ENCODE measurements at places on chromosomes 3 and 15.

GRCh38 chr15:83815506-83815905 is 161.6 kb downstream of the ADAMTSL3 start:
- no peak for DNase-seq

- no peak for DNase-seq
These were observed 6.4 kb downstream of the TMIE start for GRCh38 chr3:46707601-46708011.

- DNase-seq = no peak
These were observed 78.1 kb downstream of the AAGAB start for GRCh38 chr15:67176195-67176971.

- no peak for DNase-seq
These were observed 154.4 kb downstream of the PEX5L start for GRCh38 chr3:179882292-179882691.

- no peak for DNase-seq
These were observed 16.0 kb downstream of the TNK2 start for GRCh38 chr3:195892105-195893043.

DNA sequence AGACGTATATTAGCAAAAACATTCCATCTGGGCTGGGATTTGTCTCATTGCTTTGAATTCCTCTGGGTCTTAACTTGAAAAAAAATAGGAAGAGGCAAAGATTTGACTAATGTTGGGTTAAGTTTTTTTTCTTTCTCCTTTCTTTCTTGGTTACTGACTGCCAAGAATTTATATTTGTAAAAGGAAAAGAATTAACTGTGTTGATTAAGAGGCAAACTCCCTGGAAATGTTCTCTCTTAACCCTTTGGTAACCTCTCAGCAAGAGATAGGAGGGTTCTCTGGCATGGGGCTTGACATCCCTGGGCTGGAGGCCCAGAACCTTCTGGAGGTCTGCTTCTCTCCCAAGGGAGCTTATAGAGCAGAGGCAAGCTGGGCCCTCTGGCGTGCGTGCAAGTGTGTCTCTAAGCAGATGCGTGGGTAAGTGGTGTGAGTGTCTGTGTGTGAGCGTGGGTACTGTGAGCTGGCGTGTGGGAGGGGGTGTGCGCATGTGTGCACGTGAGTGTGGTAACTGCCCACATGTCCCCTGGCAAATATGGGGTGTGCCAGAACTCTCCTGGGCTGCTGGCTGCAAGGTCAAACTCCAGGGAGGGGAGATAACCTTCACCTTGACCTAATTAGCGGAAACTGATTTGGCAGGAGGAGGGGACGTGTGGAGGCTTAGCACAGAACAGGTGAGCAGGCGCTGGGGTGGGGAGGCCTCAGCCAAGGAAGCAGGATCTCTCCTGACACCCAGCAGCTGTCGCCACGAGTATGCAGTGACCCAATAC is 49.4 kb upstream of the MAGEF1 start:
- DNase-seq = no peak

DNA sequence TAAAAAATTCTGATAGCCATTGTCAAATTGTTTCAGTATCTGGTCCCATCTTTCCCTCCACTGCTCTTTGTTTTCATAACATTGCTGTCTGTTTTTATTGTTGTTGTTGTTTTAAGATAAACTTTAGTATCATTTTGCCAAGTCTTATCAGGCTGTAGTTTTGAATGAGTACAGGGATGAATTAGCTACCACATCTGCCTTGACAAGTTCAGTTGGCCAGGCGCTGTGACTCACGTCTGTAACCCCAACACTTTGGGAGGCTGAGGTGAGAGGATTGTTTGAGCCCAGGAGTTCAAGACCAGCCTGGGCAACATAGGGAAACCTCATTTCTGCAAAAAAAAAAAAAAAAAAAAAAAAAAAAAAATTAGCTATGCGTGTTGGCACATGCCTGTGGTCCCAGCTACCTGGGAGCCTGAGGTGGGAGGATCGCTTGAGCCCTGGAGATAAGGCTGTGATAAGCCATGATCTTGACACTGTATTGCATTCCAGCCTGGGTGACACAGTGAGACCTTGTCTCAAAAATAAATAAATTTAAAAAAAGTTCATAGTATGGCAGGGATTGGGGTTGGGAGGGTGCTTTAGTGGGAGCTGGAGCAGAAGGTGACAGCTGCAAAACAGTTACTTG is 8.3 kb upstream of the ANKDD1A start:
- DNase-seq = no peak
